Stimulated activated CD4-positive, alpha-beta T cell treated with anti-CD3 and anti-CD28 coated beads, Interleukin-15, amount 100 ng/mL, for 24 hours (primary cell): ENCODE measurements at places on chromosomes 7 and 10.

- no peak for DNase-seq
Observed at GRCh38 chr7:21076574-21076973, 289.9 kb upstream of the SP8 start.

GRCh38 chr10:3682745-3683144, 102.3 kb downstream of the KLF6 start:
- no peak for DNase-seq

- DNase-seq = peak; percentile 97
Observed at GRCh38 chr7:604001-604883, 84.6 kb upstream of the PDGFA start.

- no peak for DNase-seq
Observed at GRCh38 chr7:6160191-6160623, 112.2 kb downstream of the CYTH3 start.

DNA sequence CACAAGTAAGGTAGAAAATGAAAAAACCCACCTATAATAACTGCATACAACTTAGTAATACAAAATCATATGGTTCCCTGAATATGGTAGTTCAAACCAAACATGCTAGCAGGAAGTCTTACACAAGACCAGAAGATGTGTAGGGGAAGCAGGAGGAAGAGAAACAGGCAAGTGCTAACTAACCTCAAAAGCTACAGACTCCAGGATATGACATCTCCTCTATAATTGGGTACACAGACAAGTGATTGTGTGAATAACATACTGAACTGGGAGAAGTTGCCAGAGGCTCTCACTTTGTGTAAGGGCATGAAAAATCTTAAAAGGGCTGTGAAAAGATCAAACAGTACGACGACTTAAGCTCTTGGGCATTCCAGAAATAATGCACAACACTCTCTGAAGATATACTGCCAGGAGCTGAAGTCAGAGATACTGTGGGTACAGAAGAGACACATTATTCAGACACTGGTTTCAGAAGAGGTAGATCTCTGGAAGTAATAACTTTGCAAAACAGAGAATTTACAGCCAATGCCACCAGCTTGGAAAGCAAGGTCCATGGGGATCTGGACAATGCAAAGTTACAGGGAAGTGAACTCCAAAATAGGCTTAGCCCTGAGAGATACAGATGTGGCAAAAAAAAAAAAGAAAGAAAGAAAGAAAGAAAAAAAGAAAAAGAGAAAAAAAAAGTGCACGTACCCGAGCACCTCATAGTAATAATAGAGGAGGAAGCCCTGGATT, 767.2 kb downstream of the TNS3 start:
- no peak for DNase-seq

DNA sequence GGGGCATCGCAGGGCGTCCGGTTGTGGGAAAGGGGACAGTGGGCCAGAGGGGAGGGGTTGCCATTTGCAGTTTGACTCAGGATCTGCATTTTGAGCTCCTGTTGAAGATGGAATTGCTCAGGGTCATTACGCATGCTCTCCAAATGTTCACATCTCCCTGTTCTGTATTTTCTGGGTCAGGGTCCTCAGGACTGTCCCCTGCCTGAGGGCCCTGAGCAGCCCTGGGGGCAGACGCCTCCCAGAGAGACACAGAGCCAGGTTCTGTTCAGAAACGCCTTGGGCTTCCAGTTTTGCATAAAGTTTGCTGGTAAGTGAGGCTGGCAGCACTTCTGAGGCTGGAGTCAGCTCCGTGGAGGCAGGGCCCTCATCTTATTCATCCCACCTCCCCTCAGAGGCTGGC, 34.1 kb upstream of the NUB1 start:
- DNase-seq = no peak

- DNase-seq = no peak
Observed at GRCh38 chr7:16905300-16906044, 23.7 kb upstream of the AGR3 start.

GRCh38 chr10:89861584-89862301, 160.4 kb downstream of the KIF20B start:
- DNase-seq = peak; percentile 44

DNA sequence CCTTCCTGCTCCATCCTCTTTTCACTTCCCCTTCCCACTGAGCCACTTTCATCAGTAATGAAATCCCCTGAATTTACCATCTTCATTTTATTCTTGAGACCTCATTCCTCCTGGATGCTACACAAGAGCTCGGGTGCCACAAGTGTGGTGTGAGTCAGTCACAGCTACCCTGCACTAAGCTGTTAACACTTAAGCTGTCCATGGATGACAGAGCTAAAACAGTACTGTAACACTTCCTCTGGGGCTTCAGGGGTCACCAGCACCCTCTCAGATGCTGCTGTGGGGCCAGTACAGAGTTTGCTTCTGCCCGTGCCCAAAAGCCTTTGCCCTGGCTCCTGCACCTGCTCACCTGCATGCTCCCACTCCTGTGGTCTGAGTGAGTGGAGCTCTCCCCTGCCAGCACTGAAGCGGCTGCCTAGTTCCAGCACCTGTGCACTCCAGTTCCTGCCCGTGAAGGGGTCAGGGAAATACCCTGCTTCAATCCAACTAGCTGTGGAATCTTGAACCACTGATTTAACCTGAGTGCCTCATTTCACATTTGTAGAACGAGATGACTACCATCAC, 71.9 kb downstream of the POT1 start:
- no peak for DNase-seq

DNA sequence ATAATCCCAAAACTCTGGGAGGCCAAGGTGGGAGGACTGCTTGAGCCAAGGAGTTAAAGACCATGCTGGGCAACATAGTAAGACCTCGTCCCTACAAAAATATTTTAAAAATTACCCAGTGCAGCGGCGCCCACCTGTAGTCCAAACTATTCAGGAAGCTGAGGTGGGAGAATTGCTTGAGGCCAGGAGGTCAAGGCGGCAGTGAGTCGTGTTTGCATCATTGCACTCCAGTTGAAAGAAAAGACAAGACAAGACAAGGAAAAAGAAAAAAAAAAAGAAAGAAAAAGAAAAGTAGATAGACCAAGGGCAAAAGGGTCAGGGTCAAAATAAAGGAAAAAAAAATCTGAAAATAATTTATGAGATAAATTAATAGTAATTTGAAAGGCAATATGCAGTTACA, 5.8 kb downstream of the ANXA7 start:
- DNase-seq = no peak

DNA sequence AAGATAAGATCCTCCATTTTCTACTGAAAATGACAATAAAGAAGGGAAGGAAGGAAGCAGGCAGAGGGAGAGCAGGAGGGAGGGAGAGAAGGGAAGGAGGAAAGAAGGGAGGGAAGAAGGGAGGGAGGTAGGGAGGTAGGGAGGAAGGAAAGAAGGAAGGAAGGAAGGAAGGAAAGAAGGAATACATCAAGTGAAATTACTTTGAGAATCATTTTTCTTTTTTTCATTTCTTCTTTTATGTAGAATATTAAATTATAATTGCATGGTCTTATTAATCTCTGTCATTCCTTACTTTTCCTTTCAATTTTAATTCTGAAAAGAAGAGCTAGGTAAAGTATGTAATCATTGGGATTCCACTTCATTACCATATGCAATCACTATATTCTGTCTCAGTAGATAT, 97.8 kb downstream of the PLXDC2 start:
- DNase-seq = no peak

DNA sequence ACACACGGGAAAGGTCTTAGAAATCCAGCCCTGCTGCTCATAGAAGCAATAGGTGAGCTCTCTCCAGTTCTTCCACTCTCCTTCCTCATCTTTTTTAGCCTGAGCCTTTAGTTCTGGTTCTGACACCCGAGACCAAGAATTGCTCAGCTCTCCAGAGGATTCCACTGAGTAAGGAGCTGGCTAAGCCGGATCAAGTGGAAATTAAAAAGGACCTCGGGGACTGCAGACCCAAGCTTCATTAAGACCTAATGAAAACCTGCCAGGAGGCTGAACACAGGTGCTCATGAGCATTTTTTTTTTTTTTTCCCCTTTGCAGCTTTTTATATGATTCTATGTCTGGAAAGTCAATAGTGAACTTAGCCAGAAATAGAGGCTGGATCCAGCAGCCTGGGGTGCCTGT, 1176.0 kb upstream of the AUTS2 start:
- DNase-seq = no peak

GRCh38 chr10:123863721-123864482, 27.7 kb downstream of the CPXM2 start:
- DNase-seq = no peak

DNA sequence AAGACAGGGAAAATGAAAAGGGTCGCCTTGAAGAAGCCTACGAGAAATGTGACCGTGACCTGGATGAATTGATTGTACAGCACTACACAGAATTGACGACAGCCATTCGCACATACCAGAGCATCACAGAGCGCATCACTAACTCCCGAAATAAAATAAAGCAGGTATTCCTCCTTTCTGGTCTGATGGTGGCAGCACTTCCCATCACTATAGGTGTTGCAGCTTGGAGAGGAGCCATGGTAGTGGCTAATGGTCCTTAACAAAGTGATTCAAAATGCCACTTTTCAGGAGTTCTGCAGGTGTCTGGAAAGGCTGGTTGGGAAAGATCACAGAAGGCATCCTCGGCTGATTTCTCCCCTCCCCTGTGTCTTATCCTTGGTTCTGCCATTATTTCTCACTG, 22.1 kb downstream of the EXOC4 start:
- DNase-seq = no peak

DNA sequence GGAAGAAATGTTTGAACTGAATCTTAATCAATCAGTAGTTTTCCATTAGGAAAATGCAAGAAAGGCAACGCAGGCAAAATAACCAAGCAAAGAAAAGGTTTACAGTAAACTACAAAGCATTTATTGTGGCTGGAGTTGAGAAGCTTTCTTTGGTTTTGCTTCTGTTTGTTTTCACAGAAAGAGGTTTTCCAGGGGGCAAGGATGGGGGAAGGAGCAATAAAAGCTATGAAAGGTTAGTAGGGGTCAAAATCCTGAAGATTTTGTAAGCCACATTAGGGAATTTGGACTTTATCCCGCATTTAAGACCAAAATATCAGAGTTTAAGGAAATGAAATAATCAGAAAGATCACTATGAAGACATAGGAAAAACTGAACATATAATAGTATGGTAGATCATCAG, 51.1 kb downstream of the NT5C2 start:
- no peak for DNase-seq

GRCh38 chr10:7561216-7561893, 105.4 kb downstream of the ITIH5 start:
- no peak for DNase-seq

GRCh38 chr7:134480202-134480601, 21.3 kb upstream of the AKR1B1 start:
- DNase-seq = no peak

- no peak for DNase-seq
Observed at GRCh38 chr7:69147631-69148030, 450.6 kb upstream of the AUTS2 start.

DNA sequence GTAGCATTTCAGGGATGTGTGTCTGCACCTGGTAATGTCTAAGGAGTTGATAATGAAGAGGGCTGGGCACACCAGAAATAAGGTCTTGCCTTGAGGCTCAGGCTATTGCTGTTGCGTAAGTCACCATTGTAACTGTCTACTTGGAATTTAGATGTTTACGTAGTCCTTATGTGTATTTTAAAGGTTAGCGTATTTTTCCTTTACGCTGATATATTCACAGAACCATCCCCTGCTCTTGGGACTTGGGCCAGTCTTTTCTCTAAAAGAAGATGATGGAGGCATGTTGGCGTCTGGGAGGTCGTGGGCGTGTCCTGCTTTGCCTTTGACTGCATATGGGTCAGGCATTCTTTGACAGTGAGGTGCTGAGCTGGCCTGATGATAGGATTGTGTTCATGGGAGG, 14.7 kb downstream of the WDR37 start:
- DNase-seq = no peak
